ENCODE measurements at places on chromosomes 6 and 20. TPM values are rescaled to one million over a fixed set of nuclear protein-coding genes. Genes with fewer than 3 reads are reported as not detected.

DNA sequence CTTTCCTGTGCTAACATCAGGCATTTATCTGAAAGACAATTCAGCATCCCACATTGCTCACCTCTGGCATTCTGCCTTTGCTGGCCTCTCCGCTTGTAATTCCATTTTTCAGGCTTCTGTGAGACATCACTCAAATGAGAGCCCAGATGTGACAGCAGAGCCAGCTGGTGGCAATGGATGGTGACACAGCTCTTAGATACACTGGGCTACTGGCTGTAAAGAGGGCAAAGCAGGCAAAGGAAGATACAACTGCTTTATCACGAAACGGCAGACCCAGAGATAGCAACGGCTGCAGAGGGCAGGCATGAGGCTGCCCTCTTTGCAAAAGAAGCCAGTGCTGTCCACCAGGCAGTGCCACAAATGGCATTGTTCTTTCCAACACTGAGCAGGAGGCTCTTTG is 329.8 kb downstream of the KIF16B start:
- no peak for DNase-seq

- no peak for DNase-seq
Observed at GRCh38 chr6:125918681-125919566, 37.6 kb upstream of the HINT3 start.

- no peak for DNase-seq
Observed at GRCh38 chr6:152232501-152233151, 404.5 kb downstream of the SYNE1 start.

DNA sequence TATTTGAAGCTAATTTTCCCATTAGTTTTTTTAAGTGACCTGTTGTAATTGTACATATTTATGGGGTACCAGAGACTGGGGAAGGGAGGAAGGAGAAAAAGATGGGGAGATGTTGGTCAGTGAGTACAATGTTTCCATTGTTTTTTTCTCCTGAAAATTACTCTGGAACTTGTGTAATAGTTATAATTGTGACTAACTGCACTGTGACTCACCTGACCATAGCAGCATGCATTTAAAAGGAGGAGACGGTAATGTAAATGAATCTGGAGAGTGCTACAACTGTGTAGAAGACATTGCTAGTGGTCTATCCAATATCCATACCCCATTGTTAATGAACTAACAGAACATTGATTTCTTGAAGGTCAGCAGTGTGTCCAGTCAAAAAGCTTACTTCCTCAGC is 133.4 kb downstream of the RFPL4B start:
- DNase-seq = no peak

JARID2 gene
- 8.3 TPM for total RNA-seq

SRC gene
- 80.3 TPM for total RNA-seq

HCK gene
- total RNA-seq = 38.1 TPM

LAMA4 gene
- 34.9 TPM for total RNA-seq

MAK gene
- not detected for total RNA-seq
